ENCODE measurements at places on chromosomes 3 and 15.

- no peak for DNase-seq
Observed at GRCh38 chr3:134311693-134312071, 61.0 kb upstream of the RYK start.

DNA sequence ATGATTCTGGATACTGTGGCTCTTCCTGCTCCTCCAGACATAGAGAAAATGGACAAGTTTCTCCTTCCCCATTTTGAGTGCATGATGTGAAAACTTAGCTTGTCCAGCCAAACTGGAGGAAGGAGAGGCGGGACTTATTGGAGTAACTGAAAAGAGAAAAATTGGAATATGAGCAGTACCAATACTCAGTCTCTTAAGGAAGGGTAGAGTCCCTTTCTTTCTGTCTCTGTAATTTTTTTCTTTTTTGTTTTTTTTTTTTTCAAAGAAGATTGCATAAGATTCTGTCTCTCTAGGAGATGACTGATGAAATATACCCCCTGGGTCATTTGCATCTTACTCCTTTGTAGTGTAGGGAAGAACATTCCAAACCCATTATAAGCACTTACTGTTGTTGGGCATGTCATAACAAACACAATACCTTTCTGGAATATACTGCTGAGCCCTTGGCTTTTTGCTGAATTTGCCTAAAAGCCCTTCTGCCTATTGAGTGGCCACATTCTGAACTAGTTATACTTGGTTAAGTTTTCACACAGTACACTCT lies 498.1 kb upstream of the TPRG1 start:
- no peak for DNase-seq

- no peak for DNase-seq
Observed at GRCh38 chr3:195893516-195893915, 14.8 kb downstream of the TNK2 start.

GRCh38 chr3:133868758-133869475 lies 26.8 kb downstream of the RAB6B start:
- DNase-seq, result no peak

GRCh38 chr15:42692997-42693396 lies 43.9 kb downstream of the CDAN1 start:
- no peak for DNase-seq
